ENCODE measurements at places on chromosomes 2 and 18.

DNA sequence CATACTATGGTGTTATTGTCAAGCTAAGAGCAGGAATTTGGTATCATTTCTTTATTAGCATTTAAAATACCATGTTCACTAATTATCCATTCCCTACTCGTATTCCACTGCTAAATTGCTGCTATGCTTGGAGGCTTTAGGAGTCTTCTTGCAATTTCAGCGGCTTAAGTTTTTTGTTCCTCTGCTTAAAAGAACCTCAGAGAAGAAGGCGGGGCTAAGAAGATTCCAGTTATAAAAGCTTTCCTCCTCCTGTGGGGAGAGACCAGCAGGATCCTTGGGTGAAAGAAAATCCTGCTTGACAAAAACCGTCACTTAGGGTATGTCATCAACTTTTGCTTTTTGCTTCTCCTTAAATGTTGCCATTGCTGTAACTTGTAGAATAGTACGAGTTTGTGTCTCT is at the start of gene TRPM8:
TRPM8 (plus strand) TSS at position 258 of the 400 bp plus-strand sequence. CDS start 9,165 bp downstream, outside the sequence.
- DNase-seq = no peak

GRCh38 chr2:221555494-221555846 is 16.6 kb downstream of the EPHA4 start:
- DNase-seq = no peak

DNA sequence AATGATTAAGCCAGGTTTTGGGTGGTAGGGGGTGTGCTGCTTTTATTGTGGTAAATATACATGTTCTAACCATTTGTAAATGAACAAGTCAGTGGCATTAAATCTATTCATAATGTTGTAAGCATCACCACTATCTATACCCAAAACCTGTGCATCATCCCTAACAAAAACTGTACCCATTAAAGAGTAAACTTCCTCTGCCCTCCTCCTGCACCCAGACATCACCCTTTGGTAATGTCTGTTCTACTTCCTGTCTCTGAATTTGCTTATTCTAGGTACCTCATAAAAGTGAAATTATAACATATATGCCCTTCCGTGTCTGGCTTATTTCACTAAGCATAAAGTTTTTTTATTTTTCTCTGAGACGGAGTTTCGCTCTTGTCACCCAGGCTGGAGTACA is 14.1 kb downstream of the RIF1 start:
- no peak for DNase-seq

GRCh38 chr18:80154293-80154692 is 45.2 kb downstream of the ADNP2 start:
- peak; percentile 64 for DNase-seq

All from COR-L47 (cell line).